ENCODE measurements at places on chromosomes 1 and 21.

GRCh38 chr1:47013293-47013692 lies 10.2 kb upstream of the CYP4X1 start:
- no peak for DNase-seq

DNA sequence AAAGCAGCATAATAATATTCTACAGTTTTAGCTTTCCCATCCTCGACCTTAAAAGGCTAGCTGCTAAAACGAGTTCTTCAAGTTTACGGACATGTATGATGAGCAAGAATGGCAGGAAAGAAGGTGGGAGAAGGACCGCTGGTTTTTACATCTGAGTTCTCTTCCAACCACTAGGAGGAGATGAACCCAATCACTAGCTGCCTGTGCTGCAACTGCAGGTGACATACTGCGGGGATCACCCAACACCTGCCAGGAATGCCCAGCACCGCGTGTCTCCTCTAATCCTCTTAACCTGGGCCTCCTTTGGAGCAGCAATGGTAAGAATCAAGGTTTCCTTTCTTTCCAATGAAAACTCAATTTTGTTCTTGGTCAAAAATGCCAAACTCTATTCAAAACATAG lies 23.5 kb downstream of the TOR3A start:
- DNase-seq, result no peak

DNA sequence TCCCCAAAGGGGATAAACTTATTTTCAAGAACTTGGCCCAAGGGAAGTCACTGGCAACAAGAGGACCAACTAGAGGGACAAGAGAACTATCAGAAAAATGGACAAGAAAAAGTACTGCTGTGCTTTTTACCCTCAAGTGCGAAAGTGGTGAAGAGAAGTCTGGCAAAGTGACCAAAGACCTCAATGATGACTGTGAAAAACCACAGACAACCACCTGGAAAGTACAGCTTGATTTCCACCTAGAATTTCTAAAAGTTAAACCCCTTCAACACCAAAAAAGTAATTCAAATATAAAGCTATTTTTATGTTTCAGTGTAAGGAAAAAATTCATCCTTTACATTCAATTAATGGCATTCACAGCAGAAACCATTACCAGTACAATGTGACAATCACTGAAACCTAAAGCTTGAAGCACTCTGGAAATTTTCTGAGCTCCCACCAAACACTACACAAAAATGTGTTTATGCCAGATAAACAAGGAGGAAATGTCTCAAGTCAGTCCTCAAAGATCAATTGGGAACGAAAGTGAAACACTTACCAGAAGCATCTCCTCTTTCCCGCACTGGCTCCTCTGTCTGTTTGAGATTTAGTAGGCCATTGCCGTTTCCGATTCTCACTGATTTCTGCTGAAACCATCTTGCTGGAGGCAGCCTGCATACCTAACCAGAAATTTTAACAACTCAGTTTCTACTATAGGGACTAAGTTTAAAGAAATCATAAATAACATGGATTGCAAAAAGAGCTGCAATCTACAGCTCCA lies 8.3 kb downstream of the SDE2 start:
- DNase-seq, result no peak

GRCh38 chr1:212125654-212126053 lies 90.1 kb downstream of the DTL start:
- DNase-seq, result no peak

- peak; percentile 79 for DNase-seq
Measured at GRCh38 chr1:201982082-201982622, 296 bp upstream of the RNPEP start.

DNA sequence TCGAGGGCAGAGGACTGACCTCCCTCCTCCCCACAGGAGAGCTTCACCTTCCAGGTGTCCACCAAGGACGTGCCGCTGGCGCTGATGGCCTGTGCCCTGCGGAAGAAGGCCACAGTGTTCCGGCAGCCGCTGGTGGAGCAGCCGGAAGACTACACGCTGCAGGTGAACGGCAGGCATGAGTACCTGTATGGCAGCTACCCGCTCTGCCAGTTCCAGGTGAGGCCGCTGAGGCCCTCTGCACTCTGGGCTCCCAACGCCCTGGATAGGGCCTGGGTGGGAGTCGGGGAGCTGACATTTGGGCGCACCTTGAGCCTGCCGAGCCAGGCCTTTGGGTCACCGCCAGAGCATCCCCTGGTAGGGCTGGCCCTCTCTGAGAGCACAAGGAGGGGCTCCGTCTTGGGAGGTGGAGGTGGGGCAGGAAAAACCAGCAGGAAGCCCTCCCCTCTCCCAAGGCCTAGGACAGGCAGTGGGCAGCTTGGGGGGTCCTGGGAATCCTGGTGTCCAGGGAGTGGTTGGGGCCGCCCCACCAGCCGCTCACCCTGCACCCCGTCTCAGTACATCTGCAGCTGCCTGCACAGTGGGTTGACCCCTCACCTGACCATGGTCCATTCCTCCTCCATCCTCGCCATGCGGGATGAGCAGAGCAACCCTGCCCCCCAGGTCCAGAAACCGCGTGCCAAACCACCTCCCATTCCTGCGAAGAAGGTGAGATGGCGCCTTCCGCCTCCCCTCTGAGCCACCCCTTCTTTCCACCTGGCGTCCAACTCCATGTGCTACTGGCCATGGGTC lies 65.1 kb downstream of the PIK3CD start:
- DNase-seq, result no peak

- DNase-seq, result no peak
Measured at GRCh38 chr21:38341546-38342012, 84.8 kb downstream of the KCNJ15 start.

- no peak for DNase-seq
Measured at GRCh38 chr1:232628335-232629249, 1.3 kb downstream of the SIPA1L2 start.

DNA sequence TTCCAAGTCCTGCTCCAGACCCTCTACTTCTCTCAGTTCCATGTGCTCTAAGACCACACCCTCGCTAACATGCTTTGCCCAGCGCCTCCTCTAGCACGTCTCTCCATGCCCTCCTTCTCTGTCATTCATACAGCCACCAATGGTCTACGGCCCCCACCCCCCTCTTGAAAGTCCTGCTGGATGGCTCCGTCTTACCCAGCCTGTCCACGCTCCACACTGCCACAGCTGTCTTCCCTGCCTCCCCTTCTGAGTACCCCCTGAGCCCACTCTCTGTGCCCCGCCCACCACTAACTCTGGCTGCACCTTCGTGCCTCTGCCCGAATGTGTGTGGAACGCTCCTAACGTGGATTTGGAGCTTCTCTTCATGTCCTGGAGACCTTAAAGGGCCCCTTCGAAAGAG lies 244.6 kb downstream of the TRABD2B start:
- DNase-seq, result no peak

GRCh38 chr1:70979881-70980280 lies 67.7 kb downstream of the PTGER3 start:
- no peak for DNase-seq

DNA sequence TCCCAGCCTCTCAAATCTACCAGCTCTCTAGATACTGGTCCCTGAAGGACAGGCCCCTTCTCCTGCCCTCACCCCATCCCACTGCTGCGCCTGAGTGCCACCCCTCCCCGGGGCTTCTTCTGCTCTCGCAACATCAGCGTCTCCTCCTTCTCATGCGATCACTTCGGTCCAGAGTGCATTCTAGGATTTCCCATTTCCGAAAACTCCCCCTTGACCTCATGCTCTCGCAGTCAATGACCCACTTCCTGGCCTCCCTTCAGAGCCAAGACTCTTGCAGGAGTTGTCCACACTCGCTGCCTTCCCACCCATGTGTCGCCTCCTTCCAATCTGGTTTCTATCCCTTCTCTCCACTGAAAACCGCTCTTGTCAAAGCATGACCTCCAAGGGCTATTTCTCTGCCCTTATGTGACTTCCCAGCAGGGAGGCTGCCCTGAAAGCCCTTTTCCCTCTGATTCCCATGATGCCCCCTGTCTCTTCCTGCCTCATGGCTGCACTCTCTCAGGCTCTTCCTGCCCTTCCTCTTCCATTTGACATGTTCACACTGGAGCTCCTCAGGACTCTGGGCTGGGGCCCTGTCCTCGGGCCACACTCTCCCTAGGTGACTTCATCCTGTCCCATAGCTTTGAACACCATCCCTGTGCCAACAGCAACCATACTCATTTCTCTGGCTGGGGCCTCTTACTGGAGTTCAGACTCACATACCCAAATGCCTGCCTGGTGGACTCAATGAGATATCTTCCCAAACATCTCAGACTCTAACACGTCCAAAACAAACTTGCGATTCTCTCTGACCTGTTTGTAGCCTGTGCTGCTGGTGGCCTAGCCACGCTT lies 46.0 kb downstream of the LDLRAD2 start:
- no peak for DNase-seq

DNA sequence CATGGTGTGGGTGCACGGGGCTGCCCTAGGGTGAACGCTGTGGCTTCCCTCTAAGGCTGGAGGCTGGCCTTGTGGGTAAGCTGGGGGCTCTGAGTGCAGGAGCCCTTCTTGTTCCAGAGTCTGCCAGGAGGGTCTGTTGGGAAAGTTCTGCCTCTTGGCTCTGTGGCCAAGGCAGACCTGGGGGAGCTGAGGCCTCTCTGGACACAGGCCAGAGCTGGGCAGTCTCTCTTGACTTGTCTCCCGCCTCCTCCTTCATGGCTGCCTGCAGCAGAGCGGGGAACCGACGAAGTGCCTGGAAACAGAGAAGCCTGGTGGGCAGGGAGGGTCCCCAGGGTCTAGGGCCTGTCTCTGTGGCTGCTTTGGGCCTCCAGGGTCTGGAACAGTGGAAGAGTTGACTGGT lies 30.3 kb upstream of the PEX10 start:
- DNase-seq, result no peak

- DNase-seq, result no peak
Measured at GRCh38 chr1:199854686-199855321, 172.7 kb upstream of the NR5A2 start.

DNA sequence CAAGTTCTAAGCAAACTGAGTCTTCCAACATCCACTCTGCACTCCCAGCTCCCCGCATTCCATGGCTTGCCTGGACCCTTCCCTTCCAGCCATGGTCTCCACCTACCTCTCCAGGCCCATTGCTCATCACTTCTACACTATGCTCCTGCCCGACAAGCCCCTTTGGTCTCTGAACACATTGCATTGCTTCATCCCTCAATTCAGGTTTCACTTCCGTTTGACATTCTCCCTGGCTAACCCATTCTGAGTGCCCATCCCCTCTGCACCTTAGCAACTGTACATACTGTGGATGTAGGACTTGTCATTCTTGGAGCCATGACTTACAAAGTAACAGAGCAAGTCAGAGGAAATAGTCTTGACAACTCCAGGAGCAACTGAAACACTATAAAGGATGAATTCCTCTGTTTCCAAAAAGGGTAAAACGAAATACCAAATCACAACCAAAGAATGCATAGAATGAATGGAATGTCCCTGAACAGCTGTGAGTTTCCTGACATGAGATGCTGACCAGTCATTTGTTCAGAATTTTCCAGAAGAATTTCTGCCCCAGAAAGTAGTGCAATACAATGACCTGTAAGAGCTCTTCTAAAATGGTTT lies 66.7 kb downstream of the KCNJ6 start:
- no peak for DNase-seq

- DNase-seq, result no peak
Measured at GRCh38 chr1:30755334-30755733, 2.2 kb downstream of the LAPTM5 start.

GRCh38 chr1:202811296-202812175 lies 782 bp downstream of the PCAT6 start:
- peak; percentile 29 for DNase-seq

DNA sequence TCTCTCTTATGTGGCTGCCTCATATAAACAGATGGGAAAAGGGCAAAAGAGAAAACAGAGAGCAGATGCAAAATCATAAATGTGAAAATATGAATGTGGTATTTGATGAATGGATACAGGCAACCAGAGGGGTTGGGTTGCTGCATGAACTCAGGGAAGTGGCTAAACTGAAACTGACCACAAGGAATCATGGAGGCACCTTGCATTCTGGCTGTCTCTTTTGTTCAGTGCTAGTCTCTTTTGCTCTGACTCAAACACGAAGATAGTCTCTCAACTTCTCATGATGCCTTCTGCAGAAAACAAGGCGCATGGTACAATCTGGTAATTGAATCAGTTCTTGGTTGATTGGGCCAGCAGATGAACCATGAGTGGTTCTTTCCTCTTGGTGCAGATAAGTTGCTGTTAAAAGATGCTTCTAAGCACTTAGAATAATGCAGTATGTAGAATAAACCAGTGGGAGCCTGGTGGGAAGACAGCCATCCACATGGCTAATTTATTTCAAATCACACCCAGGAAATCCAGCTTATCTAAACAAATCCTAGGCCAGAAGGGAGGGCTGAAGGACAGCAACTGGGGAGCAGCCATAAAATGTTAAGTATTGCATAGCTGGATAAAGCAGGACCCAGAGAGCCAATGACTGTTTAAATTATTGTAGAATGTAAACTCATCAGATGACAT lies 64.2 kb downstream of the HLX start:
- DNase-seq, result no peak

GRCh38 chr1:226711976-226712741 lies 26.9 kb downstream of the ITPKB start:
- no peak for DNase-seq

DNA sequence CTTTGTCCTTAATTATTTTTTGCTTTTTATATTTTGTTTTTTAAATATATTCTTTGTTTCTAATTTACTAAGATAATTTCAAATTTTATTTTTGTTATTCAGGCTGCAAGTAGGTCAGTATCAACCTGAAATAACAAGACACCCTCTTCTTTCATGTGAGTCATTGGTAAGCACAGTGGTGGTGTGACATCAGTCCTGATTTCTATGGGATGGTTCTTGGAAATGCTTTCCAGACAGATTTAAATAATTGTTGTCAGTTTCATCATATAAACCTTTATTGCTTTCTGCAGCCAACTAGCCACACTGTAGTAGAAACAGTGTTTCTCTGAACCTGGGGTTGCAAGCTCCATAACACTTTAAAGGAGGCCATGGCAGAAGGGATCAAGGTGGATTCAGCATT lies 157.5 kb upstream of the C21orf91 start:
- no peak for DNase-seq

DNA sequence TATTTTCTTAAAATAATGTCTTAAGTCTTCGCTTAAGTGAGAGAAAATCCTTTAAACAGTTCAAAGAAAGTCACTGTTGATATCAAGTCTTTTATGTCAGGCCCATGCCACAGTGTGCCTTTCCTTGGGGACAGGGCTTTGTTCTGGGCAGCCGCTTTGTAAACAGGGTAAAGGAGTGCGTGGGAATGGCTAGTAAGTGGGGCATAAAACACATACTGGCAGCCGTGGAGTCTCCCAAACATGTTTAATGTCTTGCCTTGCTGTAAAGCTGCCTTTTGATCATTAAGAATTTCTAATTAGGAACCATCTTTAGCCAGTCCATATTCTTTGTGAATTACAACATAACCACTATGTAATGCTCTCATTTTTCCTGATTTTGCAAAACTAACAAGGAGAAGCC lies 99.7 kb downstream of the PHTF1 start:
- DNase-seq, result no peak

- peak; percentile 47 for DNase-seq
Measured at GRCh38 chr1:52635321-52636089, 2.5 kb downstream of the SHISAL2A start.

- no peak for DNase-seq
Measured at GRCh38 chr1:46774297-46774696, 24.5 kb upstream of the CYP4B1 start.

DNA sequence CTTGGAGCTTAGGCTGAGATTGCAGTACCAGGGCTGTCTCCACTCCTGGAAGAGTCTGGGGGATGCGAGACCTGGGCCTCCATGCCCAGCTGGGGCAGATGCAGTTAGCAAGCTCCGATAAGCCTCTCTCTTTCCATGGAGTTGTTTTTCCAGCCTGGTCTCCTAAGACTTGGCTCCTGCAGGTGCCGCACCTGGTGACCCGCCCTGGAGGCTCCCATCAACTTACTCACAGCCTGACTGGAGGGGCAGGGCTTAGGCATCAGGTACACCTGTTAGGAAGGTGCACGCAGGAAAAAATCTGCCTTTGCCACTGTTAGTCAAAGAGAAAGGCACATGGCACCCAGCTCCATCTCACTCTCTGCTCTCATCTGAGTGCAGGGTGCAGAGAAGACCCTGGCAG lies 198.1 kb upstream of the TMEM51 start:
- DNase-seq, result no peak

Measured in Calu3 (cell line).